Mesothelial cell of epicardium (in vitro differentiated cells): ENCODE measurements at places on chromosomes 7 and 10.

GRCh38 chr7:34869057-34869456 lies 168.2 kb downstream of the DPY19L1 start:
- H3K27ac ChIP-seq: no peak overlapping the region
- H3K36me3 ChIP-seq: no peaks in the 10 kb centered on the region
- DNase-seq: no peak
- H3K27me3 ChIP-seq: no peaks in the 10 kb centered on the region
- no peak overlapping the region for H3K4me3 ChIP-seq

DNA sequence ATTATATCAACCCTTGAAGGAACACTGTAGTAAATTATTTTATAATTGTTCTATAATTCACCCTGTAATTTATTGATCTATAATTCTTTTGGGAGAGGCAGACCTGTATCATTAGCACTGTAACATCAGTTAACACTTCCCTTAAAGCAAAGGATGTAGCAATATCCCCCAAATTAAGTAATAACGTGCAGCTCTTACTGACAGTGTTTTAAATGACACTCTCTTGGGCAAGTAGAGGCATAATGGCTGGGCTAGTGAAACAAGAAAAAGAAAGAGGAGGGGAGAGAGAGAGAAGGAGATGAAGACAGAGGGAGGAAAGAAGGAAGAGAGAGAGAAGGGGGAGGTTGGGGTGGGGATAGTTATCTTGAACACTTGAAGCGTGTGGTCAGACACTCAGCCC lies 161.0 kb upstream of the RNF32 start:
- no peaks in the 10 kb centered on the region for H3K4me1 ChIP-seq
- no peak overlapping the region for H3K4me3 ChIP-seq
- no peak for DNase-seq

- no peak overlapping the region for H3K4me3 ChIP-seq
- no peak overlapping the region for H3K27ac ChIP-seq
- no peaks in the 10 kb centered on the region for H3K36me3 ChIP-seq
- DNase-seq: no peak
- no peaks in the 10 kb centered on the region for H3K27me3 ChIP-seq
Observed at GRCh38 chr7:69412331-69413146, 185.7 kb upstream of the AUTS2 start.

DNA sequence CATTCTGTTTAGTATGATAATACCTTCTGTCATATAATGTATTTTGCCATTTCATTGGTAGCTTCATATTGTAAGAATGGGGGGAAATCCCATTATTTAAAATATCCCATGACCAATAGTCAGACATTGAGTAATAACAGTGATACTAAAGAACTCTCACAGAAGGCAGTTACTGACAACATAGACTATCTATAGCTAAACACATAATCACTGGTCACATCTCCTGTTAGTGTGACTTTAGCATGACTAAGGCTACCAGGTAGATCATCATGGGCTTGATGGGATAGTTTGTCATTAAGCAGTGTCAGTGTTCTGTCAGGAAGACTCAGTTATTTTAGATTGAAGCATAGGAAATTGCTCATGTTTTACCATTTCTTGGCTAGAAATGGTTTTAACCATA lies 16.4 kb downstream of the OPN1SW start:
- no peak overlapping the region for H3K4me3 ChIP-seq
- DNase-seq: no peak
- H3K36me3 ChIP-seq: peaks cover 23% of the 10 kb centered on the region
- no peaks in the 10 kb centered on the region for H3K27me3 ChIP-seq
- no peak overlapping the region for H3K27ac ChIP-seq
- no peaks in the 10 kb centered on the region for H3K4me1 ChIP-seq

DNA sequence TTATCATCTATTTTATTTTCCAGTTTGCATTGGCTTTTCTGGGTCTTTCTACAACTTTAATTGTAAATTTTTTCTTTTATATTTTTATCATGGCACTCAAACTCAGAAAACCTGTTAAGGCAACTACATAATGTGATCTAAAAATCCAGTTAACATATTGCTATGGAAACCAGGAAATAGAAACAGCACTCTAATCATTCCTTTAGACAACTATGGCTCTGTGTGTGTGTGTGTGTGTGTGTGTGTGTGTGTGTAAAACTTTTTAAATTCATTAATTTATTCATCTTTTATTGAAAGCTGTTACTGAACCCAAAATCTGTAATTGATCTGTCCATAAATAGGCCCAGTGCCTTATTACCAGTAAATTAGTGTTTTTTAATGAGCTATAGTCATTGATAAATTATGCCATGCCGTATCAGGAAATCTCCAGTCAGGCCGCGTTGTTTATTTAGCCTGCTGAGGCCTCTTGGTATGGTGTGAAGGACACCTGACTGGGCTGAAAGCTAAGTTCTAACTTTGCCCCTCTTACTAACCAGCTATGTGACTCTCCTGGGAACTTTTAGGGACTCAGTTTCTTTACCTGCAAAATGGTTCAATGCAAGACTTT lies 1.5 kb upstream of the MET start:
- H3K36me3 ChIP-seq: no peaks in the 10 kb centered on the region
- H3K27ac ChIP-seq: no peak overlapping the region
- peaks cover 23% of the 10 kb centered on the region for H3K27me3 ChIP-seq
- no peak for DNase-seq
- H3K4me1 ChIP-seq: peaks cover 38% of the 10 kb centered on the region
- peak overlapping the region; percentile 31 for H3K4me3 ChIP-seq

DNA sequence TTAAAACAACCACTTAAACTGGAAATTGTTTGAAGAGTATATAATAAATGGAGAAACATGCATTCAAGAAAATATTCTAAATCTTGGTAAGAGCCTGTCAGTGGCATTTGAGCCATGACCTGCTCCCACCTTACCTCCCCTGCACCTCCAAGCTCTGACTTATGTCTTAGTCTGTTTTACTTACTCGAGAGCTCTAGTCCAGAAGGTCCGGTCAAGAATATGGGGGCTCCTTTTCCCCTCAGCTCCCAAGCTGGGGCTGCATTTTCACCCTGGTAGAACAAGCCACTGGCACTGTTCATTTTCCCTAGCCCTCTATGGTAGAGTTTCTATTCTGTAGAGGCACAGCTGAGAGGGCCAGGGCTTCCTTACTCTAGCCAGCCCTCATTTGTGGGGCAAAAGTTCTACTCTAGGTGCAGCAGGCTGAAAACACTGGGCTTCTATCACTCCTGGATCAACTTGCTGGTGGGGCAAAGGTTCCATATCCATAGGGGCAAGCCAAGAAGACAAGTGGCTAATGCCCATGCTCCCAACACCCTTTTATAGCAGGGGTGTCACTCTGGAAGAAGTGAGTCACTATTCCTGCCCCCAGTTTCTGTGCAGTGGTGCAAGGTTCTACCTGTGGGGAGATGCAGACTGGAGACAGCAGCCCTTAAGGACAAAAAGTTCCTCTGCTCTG lies 40.6 kb downstream of the ZNF438 start:
- H3K4me3 ChIP-seq: no peak overlapping the region
- peaks cover 4% of the 10 kb centered on the region for H3K4me1 ChIP-seq
- no peak overlapping the region for H3K27ac ChIP-seq
- peaks cover 17% of the 10 kb centered on the region for H3K36me3 ChIP-seq

- H3K4me1 ChIP-seq: peaks cover 2% of the 10 kb centered on the region
- no peak overlapping the region for H3K4me3 ChIP-seq
Observed at GRCh38 chr10:6995341-6995740, 415.3 kb upstream of the PRKCQ start.

GRCh38 chr10:76429368-76430060 lies 998.1 kb downstream of the LRMDA start:
- no peak overlapping the region for H3K4me3 ChIP-seq
- H3K36me3 ChIP-seq: no peaks in the 10 kb centered on the region
- no peaks in the 10 kb centered on the region for H3K27me3 ChIP-seq
- DNase-seq: no peak
- peaks cover 61% of the 10 kb centered on the region for H3K4me1 ChIP-seq
- peak overlapping the region; percentile 28 for H3K27ac ChIP-seq

DNA sequence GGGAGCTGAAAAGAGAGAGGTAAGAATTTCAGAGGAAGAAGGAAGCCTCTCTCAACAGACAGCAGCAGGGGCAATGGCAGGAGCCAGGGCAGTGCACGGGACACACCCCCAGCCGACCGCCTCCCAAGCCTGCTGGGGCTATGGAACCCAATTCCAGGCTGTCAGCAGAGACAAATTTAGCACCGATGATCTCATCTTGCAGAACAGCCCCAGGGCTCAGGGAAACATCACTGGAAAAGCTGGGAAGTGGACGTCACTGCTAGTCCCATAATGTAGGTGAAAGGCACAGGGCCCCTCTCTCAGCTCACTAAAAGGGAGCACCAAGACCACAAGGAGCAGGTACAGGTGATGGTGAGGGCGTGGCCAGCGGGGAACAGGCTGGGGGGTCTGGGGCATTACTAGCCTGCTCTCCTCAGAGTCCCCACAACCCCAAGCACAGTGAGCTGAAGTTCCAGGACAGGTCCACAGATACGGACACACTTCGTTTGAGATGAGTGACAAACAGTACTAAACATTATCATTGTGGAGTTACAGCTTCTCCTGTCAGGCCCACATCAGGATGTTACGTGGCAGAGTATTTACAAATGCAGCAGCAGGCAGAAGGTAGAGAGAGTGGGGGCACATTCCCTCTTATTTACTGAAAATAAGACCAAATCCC lies 103.7 kb downstream of the PLXNA4 start:
- DNase-seq: peak; percentile 43
- H3K36me3 ChIP-seq: no peaks in the 10 kb centered on the region
- H3K4me3 ChIP-seq: no peak overlapping the region
- H3K27ac ChIP-seq: peak overlapping the region; percentile 32
